ENCODE measurements at places on chromosomes 2 and 18. TPM values are rescaled to one million over a fixed set of nuclear protein-coding genes. Genes with fewer than 3 reads are reported as not detected.

Gene B3GNT7
- total RNA-seq: under 0.01 TPM

Gene SP100
- total RNA-seq: 60.4 TPM

Gene KCNF1
- 0.14 TPM for total RNA-seq

Gene MYO5B
- 0.18 TPM for total RNA-seq

Gene TAF4B
- 1.9 TPM for total RNA-seq

Gene SCN3A
- total RNA-seq: 1.00 TPM

Gene RTP5
- total RNA-seq: not detected

Gene DNAJC5G
- total RNA-seq: not detected

Gene OSR1
- 36.5 TPM for total RNA-seq

Gene MC4R
- not detected for total RNA-seq

Gene TMEFF2
- total RNA-seq: 3.0 TPM

Gene OBSL1
- 37.8 TPM for total RNA-seq

Gene RNF138
- total RNA-seq: 14.4 TPM

Gene CNTNAP5
- not detected for total RNA-seq

Gene INHBB
- 0.09 TPM for total RNA-seq

Gene ZNF519
- total RNA-seq: 1.7 TPM

Gene ZNF385B
- not detected for total RNA-seq

Gene SERPINB10
- total RNA-seq: not detected

Gene PARD6G
- total RNA-seq: 2.8 TPM

Gene MLPH
- 12.2 TPM for total RNA-seq

Gene PARD3B
- 19.1 TPM for total RNA-seq

Gene PAPOLG
- total RNA-seq: 6.1 TPM

Gene MBP
- 43.8 TPM for total RNA-seq

Gene COL5A2
- 785 TPM for total RNA-seq

Gene CRACDL
- total RNA-seq: not detected

Gene RRM2
- total RNA-seq: 4.4 TPM

Gene RAD51AP2
- total RNA-seq: not detected

Measured in smooth muscle cell of bladder (primary cell).